ENCODE measurements at places on chromosomes 12 and 14. TPM values are rescaled to one million over a fixed set of nuclear protein-coding genes. Genes with fewer than 3 reads are reported as not detected.

GRCh38 chr12:72288911-72289310 lies 16.7 kb downstream of the TRHDE start:
- DNase-seq, result no peak

- no peak for DNase-seq
Observed at GRCh38 chr14:30573226-30573814, 14.4 kb downstream of the G2E3 start.

- no peak for DNase-seq
Observed at GRCh38 chr12:19909418-19909817, 458.9 kb upstream of the PDE3A start.

DNA sequence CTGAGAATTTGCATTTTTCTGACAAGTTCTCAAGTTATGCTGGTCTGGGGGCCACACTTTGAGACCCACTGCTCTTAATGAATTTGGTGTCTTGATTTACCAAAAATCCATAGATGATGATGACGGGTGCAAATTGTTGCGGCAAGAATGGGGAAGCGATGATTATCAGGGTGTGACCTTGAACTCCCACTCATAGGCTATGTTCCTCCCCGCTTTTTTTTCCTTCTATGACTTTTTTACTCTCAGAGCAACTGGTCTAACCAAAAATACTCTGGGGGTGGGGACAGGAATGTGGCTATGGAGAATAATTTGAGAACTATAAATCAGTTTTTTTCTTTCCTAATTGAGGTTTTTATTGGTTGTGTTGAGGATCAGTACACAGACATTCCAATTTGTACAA lies 83.6 kb downstream of the PPFIBP1 start:
- no peak for DNase-seq

The ART4 gene
- total RNA-seq, result 27.5 TPM

DNA sequence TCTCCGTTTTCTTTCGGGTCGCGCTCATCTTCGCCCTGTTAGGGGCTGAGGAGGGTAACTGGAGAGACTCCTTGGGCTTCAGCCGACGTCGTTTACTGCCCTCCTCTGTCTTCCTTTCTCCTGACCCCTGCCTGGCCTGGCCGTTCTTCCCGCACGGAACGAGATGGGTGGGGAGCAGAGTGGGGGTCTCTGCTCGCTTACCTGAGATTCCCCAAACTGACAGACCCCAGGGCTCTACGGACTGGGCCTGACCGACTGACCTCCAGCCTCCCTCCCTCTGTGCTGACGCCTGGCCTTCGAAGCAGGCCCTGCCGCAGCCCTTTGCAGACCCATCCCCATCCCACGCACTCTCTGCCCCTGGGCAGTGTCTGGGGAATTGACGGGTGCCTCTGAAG lies 439 bp downstream of the GOLGA5 start:
- DNase-seq, result no peak

DNA sequence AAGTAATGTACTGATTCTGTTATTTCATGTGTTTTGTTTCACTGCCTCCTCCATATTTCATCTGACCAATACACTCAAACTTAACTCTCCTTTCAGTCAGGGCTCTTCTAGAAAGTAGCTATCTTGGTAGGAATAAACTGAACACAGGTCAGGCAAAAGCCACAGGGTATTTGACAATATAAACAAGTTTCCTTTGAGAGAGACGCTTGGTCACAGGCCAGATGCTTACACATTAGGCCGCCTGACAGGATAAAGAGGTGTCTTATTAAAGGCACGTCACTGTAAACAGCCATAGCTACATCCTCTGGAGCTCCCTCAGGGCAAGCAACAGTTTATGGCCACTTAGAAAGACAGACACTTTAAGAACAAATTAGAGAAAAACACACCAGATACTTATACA lies 607.5 kb downstream of the SLC6A15 start:
- no peak for DNase-seq

DNA sequence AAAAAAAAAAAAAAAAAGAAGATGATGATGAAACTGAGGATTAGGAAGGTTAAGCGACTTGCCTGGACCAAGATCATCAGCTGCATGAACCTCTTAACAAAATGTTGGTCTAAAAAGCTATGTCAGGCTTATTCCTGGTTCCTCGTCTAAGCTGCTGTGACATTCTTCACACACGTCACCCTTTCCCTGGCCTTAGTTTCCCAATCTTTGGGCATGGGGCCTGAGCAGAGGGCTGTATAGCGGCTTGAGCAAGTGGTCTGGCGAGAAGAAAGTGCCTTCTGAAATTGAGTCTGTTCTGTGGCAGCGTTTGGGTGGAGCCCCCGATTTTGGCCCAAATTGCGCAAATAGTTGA lies 58.7 kb upstream of the CCND2 start:
- no peak for DNase-seq

GRCh38 chr14:105483300-105484068 lies 3.2 kb upstream of the CRIP1 start:
- DNase-seq, result no peak

- peak; percentile 64 for DNase-seq
Observed at GRCh38 chr12:188910-189621, 24.9 kb downstream of the SLC6A12 start.

DNA sequence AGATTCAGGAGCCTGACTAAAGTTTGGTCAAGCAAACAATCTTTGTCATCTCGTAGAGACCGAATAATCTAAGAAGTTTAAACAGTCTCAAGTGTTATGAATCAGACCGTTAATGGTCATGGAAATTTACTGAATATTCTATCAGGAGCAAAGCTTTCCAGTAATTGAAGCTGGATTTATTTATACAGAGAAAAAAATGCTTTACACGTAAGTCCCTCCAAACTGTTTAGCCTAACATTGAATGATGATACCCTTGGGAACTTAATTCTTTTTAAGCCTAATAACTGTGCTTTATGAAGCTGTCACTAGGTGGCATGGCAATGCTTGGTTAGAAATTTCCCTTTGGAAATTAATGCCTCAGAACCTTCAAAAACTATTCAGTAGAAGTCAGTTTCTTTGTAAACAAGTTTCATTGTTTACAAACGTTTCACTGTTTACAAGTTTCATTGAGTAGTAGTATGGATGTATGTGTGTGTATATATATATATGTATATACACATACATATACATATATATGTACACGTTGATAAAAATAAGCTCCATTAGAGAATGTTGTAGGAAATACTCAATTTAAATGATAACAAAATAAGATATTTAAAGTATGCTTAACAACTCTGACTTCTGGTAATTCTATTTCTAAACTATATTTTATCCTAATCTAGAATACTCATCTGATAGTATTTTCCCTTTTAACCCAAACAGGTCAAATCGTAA lies 32.1 kb downstream of the DEPDC4 start:
- DNase-seq, result no peak

The CHFR gene
- 14.2 TPM for total RNA-seq

GRCh38 chr14:36975834-36976233 lies 196.6 kb downstream of the SLC25A21 start:
- no peak for DNase-seq

DNA sequence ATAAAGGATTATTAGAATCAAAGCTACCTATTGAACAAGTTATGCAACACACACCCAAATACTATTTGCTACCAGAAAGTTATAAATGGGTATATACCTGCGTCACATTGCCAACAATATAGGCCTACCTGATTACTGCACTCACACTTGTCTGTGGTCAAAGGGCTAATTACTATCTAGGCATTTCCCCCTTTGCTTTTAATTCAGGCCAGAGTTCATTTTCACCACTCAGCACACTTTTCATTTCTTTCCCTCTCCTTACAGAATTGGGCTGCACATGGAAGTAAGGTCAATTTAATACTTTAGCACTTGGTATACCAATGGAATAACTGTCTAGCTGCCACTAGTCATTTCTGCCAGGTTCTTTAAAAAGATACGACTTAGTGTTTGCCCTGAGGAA lies 1.7 kb downstream of the SOS2 start:
- no peak for DNase-seq

GRCh38 chr12:52675301-52675701 lies 4.9 kb downstream of the KRT1 start:
- no peak for DNase-seq

The IAPP gene
- total RNA-seq, result 0.25 TPM

DNA sequence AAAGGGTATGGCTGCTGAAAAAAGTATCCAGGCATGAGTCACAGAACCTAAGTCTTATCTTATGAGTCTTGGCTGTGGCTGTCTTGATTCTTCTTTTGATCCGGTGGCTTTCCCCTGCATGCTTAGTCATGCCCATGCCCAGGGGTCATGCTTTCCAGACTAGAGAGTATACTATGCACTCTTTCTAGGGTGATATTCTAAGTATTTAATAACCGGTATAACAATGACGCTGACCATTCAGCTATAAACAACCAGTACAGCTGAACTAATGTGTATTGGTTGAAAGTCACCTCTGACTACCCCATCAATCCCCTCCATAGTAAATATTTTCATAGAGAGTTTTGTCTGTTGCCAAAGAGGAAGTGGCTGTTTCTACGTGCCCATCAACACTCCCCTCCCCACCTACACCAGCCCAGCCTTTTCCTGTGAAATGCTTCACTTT lies 34.7 kb upstream of the NRXN3 start:
- no peak for DNase-seq

The LRRIQ1 gene
- total RNA-seq, result not detected

DNA sequence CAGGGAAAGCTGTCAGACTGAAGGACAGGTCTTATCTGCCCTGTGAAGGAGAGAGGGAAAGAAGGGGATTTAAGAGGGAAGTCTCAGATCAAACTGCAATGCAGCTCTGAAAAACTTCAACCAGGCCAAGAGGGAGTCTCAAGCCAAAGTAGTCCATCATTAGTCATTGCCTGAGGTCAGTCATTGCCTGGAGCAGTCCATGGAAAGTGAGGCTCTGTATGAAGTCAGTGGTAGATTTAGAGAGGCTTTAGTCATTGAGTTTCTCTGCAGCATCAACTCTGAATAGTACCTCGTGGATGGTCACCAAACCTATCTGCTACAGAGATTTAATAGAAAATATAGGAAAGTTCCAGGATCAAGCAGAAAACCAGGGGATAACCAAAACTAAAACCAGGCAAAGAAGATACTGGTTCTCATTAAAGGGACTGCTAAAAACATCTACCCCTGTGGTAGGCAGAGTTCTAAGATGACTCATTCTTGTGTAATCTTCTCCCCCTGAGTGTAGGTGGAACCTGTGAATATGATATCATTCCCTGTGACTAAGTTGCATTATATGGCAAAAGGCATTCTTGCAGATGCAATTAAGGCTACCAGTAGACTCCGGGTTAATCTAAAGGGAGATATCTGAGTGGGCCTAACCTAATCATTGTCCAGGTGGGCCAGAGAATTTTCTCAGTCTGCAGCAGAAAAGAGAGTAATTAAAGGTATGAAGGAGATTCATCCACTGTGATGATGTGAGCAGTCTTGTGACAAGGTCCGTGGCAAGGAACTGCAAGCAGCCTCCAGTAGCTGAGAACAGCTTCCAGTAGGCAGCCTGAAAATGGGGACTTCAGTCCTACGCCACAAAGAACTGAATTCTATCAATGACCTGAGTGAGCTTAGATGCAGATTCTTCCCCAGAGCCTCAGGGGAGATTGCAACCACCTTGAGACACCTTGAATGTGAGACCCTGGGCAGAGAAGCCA lies 123.1 kb downstream of the GALC start:
- DNase-seq, result no peak

The LAG3 gene
- 2.8 TPM for total RNA-seq

The OVCH1 gene
- total RNA-seq, result not detected

DNA sequence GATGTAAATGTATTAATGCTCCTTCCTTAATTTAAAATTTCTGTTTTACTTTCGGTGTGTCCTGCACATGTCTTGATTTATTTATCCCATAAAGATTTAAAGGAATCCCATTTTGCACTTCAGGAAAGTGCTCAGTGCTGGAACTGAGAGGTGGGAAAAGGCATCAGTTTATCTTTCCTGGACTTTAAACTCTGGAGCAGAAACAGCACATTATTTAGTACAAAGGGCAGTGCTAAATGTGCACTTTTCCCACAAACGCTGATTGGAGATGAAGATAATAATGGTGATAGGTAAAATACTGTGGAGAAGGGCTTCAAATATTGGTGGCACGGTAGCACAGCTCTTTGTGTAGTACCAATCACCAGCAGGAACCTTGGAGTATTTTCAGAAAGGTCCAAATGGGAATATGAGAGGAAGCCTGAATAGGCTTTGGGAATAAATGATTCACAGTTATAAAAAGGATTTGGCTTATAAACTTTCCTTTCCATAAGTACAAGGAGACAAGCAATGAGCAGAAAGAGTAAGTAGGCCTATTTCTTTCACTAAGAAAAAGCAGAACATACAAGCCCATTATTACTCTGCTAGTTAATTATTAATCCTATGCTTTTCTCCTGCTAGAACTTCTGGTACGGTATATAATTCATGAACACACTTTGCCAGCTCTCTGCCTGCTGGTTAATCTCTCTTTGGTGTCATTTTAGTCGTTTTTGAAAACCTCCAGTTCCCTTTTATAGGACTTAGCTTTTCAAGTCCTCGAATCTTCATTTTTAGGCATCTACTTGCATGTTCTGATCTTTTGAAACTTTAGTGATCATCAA lies 58.3 kb downstream of the SLC15A5 start:
- no peak for DNase-seq

DNA sequence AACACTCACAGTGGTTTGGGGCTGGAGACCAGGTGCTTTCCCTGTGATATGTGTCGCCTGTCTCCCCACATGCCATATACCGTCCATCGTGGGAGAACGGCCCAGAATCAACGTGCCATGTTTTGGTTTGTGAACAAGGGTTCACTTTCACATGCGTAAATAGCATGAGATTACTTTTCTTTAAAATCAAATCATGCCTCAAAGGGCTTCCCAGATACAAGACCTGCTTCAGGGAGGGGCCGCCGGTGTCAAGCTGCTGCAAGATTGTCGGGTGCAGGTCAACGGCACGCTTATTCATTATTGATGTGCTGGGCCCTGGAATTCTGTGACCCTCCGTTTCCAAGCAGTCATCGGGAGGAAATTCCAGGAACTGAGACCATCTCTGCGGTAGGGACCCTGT lies 145.2 kb upstream of the RTL1 start:
- no peak for DNase-seq

GRCh38 chr14:64191756-64192155 lies 102.4 kb downstream of the ESR2 start:
- no peak for DNase-seq

The SERPINA10 gene
- 200 TPM for total RNA-seq

The RNASE1 gene
- 21.4 TPM for total RNA-seq

DNA sequence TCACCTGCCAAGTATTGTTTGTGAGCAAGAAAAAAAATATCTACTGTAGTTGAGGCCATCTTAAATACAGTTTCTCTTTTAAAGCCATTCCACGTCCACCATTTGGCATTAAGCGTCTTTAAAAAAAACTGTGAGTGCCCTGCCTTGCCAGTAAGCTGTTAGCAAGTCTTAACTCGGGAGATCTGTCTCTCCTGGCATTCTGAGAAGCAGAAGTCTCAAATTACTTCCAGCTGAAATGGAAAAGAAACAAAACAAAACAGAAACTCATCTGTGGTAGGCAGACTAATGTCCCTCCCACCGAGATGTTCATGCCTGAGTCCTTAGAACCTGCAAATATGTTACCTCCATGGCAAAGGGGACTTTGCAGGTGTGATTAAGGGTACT lies 126.2 kb downstream of the CRADD start:
- no peak for DNase-seq

DNA sequence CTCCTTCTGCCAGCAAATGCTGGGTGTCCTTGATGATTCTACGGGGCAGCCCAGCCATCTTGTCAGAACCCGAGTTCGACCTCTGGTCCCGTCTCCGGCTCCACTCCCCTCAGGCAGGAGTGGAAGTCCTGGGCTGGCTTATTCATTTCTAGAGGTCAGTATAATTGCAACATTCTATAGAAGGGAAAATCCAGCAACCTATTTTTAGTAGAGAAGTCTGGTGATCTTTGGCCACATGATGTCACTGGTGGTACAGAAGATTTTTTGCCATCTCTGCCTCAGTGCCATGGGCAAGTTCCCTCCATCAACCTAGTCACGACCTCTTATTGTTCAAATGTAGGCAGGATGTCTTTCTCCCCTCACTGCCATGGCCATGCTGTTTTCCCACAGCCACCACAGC lies 22.4 kb downstream of the OR10G2 start:
- no peak for DNase-seq

The CCDC175 gene
- not detected for total RNA-seq
